ENCODE measurements at places on chromosomes 2 and 18.

DNA sequence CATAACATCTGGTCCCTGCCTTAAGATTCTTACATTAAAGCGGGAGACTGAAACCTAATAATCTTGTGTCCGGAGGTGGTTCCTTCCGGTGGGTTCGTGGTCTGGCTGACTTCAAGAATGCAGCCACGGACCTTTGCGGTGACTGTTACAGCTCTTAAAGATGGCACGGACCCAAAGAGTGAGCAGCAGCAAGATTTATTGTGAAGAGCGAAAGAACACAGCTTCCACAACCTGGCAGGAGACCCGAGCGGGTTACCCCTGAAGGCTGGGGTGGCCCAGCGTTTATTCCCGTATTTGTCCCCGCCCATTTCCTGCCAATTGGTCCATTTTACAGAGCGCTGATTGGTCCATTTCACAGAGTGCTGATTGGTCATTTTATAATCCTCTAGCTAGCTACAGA lies 122.3 kb upstream of the SIX2 start:
- DNase-seq, result peak; percentile 47

DNA sequence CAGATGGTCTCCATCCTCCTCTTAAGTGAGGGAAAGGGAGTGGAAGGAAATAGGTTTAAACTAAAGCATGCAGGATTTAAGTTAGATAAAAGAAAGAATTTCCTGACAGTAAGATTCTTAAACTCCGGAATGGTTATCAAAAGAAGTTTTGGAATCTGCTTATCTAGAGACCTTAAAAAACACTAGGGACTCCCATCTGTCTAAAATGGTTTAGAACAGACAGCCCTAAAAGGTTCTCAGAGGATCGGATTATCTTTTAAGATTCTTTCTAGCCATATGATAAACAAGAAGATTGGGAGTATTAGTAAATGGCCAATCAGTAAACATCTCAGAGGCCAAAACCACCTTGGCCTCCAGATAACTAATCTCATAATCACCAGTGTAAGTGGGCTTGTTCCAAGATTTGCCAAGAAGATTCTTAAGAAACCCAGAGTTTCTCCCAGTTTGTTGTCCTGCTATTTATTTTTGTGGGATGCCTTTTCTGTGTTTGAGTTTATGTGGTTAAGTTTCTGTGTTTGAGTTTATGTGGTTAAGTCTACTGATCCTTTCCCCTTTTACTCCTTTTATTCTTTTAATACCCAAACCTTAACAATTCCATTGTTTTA lies 314.9 kb upstream of the NRP2 start:
- no peak for DNase-seq

- DNase-seq, result no peak
These were observed 14.2 kb downstream of the ECEL1 start for GRCh38 chr2:232473467-232473890.

DNA sequence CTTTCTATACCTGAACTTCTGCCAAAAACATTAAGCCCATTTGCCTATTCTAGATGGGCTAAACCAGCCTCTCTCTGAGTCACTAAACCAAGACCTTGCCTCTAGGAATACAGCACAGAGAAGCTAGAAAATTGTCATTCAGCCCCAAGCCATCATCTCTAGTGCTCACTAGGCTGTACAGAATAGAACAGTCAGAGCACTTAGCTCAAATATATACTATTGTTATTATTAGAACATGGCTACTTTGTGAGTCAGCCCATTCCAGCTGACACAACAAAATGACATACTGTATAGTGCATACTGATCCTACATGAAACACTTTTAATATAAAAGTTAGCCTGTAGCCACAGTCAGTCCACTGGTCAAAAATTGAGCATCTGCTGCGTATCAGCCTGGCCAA lies 418.8 kb downstream of the NRXN1 start:
- no peak for DNase-seq

GRCh38 chr2:166365239-166365638 lies 10.5 kb downstream of the SCN9A start:
- DNase-seq, result no peak

GRCh38 chr2:72148837-72149555 lies 1.3 kb upstream of the CYP26B1 start:
- DNase-seq, result peak; percentile 10

GRCh38 chr2:215743066-215743465 lies 270.3 kb downstream of the MREG start:
- DNase-seq, result no peak

DNA sequence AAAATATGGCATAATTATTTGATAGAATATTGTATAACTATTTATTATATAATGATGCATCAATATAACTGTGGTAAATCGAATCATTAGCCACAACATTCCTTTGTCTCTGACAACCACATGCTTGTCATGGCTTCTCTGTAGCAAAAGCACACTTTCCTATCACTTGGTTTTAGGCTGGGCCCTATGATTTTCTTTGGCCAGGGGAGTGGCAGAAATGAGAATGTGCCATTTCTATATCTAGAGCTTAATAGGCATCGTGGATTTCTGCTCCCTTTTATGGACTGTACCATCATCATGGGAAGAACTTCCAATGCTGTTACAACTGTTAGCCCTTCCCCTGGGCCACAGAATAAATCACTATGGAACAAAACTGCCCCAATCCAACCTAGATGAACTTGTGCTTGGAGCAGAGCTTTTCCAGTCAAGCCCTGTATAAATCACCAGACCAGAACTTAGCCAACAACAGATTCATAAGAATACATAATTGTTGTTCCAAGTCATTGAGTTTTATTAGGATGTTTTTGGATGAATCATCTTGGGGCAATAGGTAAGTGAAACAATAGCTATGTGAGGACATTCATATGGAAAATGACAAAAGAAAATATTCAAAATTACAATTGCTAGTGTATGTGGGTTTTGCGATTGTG lies 715.8 kb downstream of the ERBB4 start:
- DNase-seq, result no peak

GRCh38 chr2:209790066-209790728 lies 18.6 kb downstream of the UNC80 start:
- DNase-seq, result no peak

- DNase-seq, result no peak
These were observed 286.0 kb downstream of the LPIN1 start for GRCh38 chr2:12032398-12032797.

- no peak for DNase-seq
These were observed 29.9 kb downstream of the CHCHD5 start for GRCh38 chr2:112614201-112614840.

DNA sequence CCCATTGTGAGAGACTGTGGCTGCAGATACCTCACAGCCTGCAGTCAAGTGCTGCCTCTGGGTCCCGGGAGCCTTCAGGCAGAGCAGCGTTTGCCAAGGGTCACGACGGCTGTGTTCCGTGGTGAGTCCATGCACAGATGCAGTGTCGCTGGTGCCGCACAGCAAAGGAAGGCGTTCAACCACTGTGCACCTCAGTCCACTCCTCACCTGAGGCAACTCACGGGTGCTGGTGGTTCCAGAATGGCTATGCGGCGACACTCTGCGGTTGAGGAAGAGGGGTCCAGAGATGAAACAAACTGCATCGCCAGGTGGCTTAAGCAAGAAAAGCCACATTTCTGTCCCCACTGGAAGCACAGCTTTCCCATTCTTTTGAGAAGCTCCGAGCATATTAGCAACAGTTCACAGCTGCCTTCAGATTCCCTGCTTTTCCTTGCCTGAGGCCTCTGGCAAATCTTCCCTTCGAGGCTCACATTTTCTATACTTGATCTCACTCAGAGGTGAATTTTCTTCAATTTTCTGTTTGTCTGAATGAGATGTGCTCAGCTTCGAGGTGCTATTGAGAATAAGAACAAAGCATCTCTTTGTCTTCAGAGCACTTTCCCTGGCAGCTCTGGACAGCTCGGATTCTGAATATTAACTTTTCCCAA lies 208.8 kb upstream of the TWIST2 start:
- DNase-seq, result no peak

DNA sequence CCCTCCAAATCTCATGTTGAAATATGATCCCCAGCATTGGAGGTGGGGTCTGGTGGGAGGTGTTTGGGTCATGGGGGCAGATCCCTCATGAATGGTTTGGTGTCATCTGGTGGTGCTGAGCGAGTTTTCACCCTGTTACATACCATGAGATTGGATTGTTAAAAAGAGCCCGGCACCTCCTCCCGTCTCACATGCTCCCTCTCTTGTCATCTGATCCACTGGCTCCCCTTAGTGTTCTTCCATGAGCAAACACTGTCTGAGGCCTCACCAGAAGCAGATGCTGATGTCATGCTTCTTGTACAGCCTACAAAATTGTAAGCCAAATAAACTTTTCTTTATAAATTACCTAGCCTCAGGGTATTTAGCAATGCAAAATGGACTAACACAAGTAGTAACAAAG lies 405.0 kb upstream of the SLC39A10 start:
- no peak for DNase-seq

DNA sequence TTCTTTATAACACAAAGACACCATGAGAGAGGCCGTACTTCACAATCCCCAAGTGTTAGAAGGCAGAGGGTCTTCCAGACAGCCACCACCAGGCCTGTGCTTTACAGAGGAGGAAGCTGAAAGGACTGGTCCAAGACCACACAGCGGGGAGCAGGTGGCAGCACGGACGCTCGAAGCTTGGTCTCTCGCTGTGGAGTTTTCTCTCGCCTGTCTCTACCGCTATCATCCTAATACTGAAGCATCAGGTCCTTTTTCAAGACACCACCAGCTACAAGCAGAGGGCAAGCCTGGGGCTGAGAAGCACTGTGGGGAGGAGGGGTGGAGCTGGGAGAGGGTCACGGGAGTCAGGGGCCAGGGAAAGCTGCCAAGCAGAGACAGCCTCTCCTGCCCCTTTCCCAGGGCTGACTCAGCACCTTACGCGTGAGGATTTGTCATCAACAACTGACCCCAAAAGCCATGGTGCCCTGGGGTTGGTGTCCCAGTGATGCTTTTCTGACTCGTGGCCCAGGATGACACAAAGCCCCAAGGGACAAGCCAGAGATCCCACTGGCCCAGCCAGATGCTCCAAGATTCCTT lies 31.9 kb upstream of the FOSL2 start:
- DNase-seq, result no peak

DNA sequence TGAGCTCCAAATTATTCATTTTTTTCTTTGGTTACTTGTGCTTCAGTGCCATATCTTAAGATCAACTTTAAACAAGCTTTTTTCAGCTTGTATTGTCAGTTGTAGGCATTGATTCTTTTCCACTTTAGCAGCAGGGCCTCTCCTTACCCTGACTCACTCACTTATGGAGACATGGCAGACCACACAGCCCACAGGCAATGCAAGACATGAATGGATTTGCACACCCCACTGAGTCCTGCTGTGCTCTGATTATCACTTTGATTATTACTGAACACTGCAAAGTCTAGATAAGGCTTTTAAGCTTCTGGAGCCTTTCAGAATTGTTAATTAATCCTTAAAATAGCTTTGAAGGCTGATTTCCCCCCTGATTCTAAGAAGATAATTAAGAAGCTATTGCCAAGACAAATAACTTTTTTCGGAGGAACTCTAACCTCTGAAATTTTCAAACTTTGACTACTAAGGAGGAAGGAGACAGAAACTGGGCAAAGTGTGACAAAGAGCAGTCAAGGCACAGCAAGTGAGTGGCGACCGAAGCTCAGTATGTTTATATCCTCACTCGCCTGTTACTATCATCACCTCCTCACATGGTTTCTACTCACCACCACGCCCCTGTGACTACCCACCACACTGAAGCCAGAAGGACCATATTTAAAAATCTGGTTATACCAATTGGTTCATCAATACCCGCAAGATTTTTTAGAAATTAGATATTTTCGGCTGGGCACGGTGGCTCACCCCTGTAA lies 43.3 kb downstream of the CACNB4 start:
- no peak for DNase-seq

GRCh38 chr2:224143526-224143925 lies 104.4 kb upstream of the SERPINE2 start:
- no peak for DNase-seq

GRCh38 chr2:21251216-21251980 lies 127.6 kb downstream of the TDRD15 start:
- DNase-seq, result no peak

- DNase-seq, result no peak
These were observed 104.5 kb upstream of the UGP2 start for GRCh38 chr2:63737081-63737751.

DNA sequence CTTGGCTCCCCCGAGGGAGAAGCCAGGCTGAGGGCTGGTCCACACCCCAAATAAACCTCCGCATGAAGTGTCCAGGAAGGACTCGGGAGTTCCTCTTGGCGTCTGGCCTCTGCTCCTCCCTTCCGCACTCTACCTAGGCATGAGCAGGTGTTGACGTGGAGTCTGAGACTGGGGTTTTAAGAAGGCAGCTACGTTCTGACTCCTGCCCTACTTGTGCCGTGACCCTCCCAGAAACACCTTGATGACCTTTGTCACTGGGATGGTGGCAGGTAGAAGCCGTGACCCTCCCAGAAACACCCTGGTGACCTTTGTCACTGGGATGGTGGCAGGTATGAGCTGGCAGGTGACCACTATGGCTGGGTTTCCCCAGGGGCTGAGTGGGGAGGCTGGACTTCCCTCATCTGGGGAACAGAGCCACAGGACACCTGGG lies 54.8 kb downstream of the HS6ST1 start:
- DNase-seq, result no peak

DNA sequence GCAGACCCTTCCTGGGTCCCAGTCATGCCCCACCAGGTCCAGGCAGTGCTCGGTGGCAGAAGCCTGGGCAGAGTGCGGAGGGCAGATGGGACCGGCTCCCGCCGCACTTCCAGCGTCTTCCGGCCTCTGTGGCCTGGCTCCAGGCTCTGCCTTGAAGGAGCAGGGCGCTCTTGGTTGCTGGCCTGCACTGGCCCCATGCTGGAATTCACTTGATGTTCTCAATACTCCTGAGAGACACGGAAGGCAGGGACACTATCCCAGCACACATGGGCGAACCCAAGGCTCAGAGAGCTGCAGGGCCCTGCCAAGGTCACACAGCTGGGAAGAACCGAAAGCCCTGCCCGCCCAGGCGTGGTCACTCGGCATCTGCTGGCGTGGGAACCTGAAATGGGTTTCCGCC lies 87.6 kb upstream of the ODC1 start:
- DNase-seq, result no peak

DNA sequence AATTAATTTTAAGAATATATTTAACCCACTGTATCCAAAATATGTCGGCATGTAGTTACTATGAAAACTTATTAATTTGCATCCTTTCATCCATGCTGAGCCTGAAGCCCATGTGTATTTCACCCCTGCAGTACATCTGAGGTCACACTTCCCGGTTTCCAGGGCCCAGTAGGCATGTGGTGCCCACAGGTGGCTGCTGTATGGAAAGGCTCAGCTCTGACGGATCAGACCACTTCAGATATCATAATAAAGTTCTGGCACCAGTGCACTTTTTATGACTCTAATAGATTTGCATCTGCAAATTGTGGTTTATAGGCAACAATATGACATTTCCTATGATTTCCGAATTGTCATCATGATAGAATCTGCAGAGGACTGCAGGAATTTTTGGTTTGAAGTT lies 22.5 kb downstream of the SH3RF3 start:
- no peak for DNase-seq
